ENCODE measurements at places on chromosomes 16 and 17. TPM values are rescaled to one million over a fixed set of nuclear protein-coding genes. Genes with fewer than 3 reads are reported as not detected.

Gene TOB1
- total RNA-seq: 18.2 TPM

Gene ERI2
- total RNA-seq: 46.9 TPM

Gene CHP2
- 0.13 TPM for total RNA-seq

Gene KRTAP9-4
- total RNA-seq: not detected

DNA sequence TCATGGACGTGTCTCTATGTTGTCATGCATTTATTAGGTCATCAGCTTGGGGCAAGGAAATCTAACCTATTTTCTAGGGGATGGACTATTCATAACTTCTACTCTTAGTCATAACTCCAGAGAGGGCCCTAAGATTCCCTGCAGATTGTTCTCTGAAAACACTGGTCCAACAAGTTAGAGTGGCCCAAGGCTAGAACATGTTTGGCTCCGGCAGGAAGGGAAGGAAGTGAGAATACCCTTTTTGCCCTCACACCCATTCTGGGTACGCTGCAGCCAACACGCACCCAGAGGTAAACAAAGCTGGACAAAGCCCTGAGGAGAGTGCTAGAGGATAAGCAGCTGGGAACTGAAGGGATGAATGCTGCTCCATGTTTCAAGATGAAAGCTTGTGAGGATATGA, 9.9 kb downstream of the C16orf86 start:
- no peak for DNase-seq

DNA sequence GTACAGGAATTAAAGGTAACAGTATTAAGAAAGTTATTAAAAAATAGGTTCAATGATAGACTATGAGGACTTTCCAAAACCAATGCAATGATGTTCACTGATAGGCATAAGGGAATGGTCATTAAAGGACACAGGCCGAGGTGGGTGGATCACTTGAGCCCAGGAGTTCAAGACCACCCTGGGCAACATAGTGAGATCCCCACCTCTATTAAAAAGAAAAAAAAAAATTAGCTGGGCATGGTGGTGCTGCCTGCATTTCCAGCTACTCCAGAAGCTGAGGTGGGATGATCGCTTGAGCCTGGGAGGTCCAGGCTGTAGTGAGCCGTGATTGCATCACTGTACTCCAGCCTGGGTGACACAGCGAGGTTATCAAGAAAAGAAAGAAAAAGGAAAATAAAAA, 5.9 kb downstream of the TOP2A start:
- DNase-seq: no peak

DNA sequence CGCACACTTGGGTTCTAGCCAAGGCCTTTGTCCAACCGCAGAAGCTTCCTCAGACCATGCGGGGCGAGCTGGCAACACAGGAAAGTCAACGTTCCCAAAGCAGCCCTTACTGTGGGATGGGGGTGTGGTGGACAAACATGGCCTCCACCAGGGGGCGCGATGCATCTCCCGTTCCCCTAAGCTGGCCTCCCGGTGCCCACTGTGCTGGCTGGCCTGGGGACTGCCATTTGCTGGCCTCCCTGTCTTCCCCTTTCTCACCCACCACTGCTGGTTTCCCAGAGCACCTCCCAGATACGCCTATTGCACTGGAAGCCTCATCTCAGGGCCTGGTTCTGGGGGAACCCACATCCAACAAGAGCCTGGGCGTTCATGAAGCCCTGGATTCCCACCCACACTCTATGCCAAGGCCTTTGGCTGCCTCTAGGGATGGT, 145.3 kb downstream of the IRF8 start:
- DNase-seq: peak; percentile 86

- peak; percentile 38 for DNase-seq
Observed at GRCh38 chr16:50940275-50940854, 198.5 kb downstream of the CYLD start.

- peak; percentile 82 for DNase-seq
Observed at GRCh38 chr16:30535777-30536190, 1.1 kb upstream of the ZNF747 start.

- DNase-seq: peak; percentile 86
Observed at GRCh38 chr17:28949185-28950016, 1.9 kb downstream of the PHF12 start.

- DNase-seq: no peak
Observed at GRCh38 chr17:18267366-18267765, 6.9 kb downstream of the MIEF2 start.

GRCh38 chr17:7538050-7538449, 10.8 kb upstream of the TNFSF12 start:
- DNase-seq: no peak

DNA sequence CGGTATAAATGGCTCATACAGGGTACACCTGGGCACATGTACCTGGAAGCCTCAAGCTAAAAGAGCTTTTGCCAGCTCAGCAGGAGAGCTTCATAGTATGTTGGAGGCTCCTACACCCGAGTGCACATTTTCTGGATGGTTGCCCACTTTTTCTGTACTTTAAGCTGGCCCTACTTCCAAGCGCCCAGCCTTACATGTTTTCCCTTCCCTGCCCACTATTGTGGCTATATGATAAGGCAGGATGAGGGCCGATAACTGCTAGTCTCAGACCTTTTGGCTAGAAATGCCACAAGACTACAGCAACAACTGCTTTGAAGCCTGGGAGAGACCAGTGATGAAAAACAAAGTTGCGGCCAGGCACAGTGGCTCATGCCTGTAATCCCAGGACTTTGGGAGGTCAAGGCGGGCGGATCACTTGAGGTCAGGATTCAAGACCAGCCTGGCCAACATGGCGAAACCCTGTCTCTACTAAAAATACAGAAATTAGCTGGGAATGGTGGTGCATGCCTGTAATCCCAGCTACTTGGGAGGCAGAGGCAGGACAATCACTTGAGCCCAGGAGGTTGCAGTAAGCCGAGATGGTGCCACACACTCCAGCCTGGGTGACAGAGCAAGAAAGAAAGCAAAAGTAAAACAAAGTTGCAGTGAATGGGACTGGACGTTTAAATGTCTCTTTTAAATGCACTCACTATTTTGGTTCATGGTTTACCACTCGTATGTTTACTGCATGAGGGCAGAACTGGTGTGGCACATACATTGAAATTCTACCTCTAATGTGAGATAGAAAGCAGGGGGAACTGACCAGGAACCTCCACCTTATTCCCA, 14.2 kb upstream of the MARCHF10 start:
- no peak for DNase-seq

DNA sequence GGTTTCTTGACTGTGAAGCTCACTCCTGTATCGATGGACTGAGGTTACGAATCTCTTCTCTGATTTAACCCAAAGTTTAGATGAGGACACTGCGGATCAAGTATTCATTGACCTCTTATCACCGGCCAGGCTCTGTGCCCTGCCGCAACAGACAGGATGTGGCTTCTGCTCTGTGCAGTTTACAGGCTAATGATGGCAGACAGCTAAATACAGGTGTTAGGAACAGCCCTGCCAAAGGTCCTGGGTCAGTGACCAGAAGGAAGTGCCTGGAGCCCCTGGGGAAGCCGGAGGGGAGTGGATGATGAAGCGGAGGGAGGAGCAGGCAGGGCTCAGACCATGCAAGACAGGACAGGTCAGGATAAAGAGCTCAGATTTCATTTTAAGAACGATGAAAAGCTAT, 44.4 kb downstream of the HAPSTR1 start:
- no peak for DNase-seq

GRCh38 chr17:6059406-6059805, 10.8 kb upstream of the WSCD1 start:
- no peak for DNase-seq

DNA sequence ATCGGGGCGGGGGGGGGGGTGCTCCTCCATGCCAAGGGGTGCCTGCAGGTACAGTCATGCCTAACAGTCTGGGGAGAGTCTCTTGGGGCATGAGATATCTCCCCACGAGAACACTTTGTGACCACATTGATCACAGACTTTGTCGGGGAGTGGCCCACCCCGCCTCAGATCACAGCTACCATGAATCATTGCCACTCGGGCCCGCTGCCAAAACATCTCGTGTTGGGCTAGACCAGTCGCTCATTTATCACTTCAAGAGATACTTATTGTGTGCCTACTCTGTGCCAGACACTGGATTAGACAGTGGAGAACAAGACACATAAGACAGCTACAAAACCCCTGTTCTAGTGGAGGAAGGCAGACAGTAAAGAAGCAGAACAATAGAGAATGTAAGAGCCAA, 72.6 kb downstream of the CLEC16A start:
- DNase-seq: no peak

DNA sequence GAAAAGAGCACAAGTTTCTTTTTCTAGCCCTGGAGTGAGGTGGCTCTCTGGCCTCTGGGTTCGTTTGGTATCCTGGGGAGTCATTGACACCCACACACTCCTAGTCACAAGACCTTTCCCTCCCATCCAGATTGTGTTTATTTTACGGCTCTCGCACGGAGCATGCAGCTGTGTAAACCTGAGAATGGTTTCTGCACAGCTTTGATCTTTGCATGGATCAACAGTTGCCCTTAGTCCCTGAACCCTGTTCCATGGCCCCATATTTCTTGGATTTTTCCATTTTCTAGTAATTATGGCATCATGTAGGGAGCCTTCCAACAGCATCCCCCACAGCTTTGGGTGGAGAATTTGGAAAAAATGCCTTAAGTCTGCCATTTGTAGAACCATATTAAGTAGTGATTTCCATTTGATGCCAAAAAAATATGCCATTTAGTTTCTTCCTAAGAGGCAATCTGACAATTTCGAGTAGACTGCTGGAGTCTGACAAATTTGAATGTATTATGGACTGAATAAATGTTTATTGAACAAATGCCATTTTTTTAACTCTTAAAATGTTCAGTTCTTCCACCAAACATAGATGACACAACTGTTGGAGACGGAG, 197.7 kb downstream of the WWOX start:
- DNase-seq: no peak

- DNase-seq: no peak
Observed at GRCh38 chr16:50699326-50700159, 6.1 kb downstream of the NOD2 start.

- DNase-seq: no peak
Observed at GRCh38 chr17:73777131-73777449, 132.8 kb upstream of the SDK2 start.
